Naive B cell (primary cell): ENCODE measurements at places on chromosomes 2 and 18.
A peak's percentile ranks its signal among the peaks of the same experiment; 100 is the strongest.

DNA sequence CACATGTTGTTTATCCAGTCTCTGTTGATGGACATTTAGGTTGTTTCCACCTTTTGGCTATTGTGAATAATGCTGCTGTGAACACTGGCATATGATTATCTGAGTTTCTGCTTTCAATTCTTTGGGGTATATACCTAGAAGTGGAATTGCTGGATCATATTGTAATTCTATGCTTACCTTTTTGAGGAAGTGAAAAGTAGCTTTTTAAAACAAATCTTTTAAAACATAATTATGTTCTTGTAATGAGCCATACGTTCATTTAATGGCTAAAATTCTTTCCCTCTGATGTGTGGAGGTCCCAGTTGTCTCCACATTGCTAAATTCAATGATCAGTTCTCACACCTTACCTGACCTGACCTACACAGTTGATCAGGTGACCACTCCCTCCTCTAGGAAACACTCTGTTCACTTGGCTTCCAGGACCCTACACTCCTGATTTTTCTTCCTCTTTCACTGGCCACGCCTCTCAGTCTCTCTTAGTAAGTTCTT, 27.8 kb upstream of the SERTAD2 start:
- no peak for DNase-seq

DNA sequence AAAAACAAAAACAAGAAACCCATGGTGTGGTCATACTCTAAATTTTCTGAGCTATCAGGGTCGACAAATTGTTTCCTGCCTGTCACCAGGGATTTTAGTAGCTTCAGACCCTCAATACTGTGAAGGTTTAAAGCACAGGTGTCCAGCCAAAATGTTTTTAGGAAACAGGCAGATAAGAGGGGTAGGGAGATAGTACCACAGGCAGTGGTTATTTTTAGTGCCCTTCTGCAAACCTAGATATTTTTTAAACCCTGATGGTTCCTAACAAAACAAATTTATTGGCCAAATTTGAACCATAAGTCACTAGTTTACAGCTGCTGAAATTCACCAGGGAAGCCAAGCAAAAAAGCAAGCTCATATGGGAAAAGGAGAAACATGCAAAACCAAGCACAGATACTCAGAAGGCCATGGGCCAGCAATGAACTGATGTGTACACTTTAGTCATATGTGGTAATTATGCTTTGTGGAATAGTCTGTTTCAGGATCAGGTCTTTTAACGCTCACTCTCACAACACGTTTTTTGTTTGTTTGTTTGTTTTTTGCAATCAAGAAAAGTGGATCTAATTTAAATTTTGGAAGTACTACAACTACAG, 156.8 kb upstream of the STK17B start:
- no peak for DNase-seq

GRCh38 chr2:89767572-89768435, 1076.3 kb downstream of the RPIA start:
- DNase-seq: no peak

DNA sequence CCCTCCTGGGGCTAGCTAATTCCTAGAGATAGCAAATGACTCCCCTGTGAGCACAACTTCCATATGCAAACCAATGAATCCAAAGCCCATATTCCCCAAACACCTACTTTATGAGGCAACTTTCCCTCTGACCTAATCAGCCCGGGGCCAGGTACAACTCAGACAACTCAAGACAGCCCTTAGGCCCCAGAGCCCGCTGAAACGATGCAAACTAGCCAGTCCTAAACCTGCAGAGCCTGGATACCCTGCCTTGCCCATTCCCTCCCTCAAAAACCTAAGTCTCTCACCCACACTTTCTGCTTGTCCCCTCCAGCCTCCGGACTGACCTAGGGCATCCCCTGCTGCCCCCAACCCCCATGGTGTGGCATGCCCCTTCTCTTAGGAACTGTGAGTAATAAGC, 142.8 kb downstream of the ACTR3 start:
- DNase-seq: no peak

DNA sequence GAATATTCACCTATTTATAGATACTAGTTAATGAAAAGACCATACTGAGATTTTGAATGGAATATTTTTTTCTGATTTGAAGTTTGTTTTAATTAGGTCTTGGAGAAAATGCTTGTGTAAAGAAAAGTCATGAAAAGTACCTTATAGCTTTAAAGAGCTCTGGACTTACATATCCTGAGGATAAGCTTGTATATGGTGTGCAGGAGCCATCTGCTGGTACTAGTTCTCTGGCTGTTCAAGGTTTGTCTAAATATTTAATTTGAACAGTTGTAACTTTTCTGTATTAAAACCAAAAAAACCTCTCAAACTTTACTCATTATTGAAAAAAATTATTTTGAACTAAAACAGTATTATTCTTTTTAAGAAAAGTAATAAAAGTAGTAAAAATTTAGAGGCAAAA, 50.1 kb downstream of the UBR3 start:
- DNase-seq: no peak

DNA sequence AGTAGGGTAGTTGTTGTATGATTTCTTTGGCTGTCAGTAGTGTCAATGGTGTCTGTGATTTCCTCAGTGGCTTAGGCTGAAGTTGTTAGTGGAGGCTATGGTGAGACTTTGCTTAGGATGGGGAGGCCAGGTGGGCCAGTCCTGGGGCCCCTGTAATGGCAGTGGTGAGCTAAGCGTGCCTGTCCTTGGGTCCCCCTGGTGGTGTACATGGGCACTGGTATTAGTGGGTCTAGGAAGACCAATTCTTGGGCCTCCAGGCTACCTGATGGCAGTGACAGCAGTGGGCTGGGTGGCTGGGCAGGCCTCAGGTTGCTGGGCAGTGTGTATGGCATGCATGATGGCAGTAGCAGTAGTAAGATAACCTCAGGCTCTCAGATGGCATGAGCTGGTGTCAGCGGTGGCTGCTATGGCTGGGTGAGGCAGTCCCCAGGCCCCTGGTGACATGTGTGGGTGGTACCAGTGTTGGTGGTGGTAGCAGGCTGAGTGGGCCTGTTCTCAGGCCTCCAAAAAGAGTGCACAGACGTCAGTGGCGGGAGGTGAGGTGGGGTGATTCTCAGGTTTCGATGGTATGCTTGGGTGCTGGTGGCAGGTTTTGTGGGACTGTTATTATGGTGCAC, 103.2 kb downstream of the KLHL14 start:
- DNase-seq: no peak

GRCh38 chr2:174438146-174438886, 42.8 kb downstream of the SCRN3 start:
- DNase-seq: no peak

DNA sequence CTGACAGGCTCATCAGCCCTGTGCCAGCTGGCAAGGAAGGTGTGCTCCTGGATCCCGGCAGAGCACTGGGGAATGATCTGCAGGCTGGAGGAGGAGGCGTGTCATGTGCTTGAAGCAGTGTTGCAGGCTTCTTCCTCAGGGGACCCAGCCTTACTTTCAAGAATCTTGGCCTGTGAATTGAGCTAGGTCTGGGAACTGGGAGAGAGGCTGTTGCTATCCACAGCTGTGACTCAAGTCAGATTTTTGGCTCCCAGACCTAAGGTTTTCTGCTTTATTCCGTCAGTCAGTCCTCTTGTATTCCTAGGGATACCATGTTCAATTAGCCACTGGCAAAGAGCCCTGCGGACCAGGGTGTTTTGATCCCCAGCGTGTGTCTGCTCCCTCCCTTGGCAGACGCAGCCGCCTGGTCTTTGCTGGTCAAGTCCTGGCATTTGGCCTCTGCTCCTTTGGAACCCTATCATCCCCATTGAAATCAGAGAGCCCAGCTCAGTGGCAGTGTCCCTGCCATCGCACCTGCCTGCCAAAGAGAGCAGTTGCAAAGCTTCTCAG, 32.4 kb downstream of the ASB1 start:
- no peak for DNase-seq

- no peak for DNase-seq
Observed at GRCh38 chr2:10926191-10926820, 14.6 kb downstream of the KCNF1 start.

DNA sequence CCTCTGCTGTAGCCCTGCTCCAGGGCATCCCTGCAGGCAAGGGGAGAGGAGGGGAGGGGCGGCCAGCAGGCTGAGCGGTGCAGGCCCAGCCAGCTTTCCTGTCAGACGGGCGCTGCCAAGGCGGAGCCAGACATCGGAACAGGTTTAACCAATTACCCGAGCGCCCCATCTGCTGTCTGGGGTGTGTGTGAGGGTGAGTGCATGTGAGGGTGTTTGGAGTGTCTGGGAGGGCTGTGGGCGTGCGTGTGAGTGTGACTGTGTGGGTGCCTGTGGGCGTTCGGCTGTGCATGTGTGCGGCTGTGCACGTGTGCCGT, 20.0 kb downstream of the EMX1 start:
- DNase-seq: no peak

DNA sequence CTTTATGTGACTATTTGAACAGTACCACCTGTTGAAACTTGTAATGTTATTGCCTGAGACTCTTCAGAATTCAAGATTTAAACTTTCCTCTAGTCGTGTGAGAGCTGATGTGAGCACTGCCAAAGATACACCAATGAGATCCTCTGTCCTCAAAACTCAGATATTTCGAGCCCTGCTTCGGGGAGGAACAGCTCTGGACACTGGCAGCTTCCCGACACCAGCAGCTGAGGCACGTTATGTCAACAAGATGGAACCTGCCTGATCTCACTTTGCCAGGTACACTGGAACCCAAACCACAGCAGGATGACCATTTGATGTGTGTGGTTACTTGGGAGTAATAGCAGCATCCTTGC, 319.9 kb upstream of the RBMS1 start:
- no peak for DNase-seq

- no peak for DNase-seq
Observed at GRCh38 chr18:63730773-63731172, 28.0 kb downstream of the SERPINB11 start.

DNA sequence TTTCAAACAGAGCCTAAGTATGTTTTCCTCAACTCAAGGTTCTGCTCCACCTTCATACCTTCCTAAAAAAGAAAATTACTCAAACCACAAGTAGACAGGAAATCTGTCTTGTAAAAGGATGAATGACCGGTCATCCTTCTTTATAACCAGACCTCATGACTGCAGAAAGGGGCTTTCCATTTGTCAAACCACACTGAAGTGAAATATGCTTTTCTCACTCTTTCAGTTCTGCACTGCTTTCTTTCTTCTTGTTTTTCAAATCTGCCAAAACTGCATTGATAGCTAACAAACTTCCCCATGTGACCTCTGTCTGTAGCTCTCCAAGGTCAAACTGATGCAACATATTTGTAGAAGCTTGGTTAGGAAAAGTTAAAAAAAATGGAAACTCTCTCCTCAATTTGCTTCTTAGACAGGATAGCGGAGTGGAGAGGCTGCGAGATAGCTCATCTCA, 308.9 kb upstream of the CCDC68 start:
- DNase-seq: peak; percentile 68

DNA sequence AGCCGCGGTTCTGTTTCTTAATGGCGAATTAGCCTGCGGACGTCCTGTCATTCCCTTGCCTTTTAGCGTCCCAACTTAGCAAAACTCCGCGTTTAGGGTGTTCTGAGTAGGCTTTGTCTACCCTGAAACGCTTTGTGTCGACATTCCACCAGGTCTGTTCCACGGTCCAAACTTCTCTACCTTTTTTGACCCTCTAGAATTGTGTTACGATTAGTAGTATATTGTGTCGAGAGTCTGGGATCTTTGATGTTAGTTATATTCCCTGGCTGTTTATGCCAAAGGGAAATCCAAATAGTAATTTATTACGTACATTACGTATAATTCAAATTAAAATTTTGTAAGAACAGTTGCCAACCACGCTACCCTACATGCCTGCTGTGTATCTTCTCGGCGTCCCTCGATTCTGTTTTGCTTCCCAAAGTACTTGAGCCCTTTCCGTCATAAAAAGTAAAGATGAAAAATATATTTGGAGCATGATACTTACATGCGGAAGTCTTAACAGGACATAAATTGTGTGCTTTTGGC, 495 bp upstream of the TTC32 start:
- DNase-seq: no peak

DNA sequence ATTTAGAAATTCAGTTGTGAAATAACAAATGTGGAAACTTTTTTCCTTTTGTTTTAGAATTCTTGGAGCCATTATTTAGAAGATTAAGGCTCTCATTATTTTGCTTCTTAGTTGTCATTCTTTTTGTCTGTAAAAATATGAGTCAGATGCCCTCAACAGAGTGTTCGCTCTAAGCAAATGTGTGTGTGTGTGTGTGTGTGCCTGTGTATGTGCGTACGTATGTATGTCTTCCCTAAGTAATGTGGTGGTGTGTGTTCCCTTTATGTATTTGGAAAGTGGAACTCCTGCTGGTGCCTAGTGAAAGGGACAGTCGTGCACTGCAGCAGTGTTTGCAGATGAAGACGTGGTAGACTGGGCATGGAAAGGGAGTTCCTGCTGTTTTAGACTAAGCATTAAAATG, 27.5 kb downstream of the ZNF407 start:
- no peak for DNase-seq

DNA sequence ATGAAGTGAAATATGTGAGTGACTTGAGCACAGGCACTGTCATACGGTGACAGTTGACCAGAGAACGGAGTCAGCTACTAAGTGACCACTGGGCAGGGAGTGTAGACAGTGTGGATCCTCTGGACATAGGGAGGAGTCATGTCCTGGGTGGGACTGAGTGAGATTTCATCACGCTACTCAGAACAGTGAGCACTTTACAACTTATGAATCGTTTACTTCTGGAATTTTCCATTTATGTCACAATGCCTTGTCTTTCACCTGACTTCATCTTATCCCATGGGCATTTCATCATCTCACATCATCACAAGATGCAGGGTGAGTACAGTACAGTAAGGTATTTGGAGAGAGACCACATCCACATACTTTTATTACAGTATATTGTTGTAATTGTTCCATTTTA, 29.0 kb downstream of the PTPRM start:
- no peak for DNase-seq

GRCh38 chr2:133640103-133640502, 71.8 kb upstream of the NCKAP5 start:
- DNase-seq: no peak

DNA sequence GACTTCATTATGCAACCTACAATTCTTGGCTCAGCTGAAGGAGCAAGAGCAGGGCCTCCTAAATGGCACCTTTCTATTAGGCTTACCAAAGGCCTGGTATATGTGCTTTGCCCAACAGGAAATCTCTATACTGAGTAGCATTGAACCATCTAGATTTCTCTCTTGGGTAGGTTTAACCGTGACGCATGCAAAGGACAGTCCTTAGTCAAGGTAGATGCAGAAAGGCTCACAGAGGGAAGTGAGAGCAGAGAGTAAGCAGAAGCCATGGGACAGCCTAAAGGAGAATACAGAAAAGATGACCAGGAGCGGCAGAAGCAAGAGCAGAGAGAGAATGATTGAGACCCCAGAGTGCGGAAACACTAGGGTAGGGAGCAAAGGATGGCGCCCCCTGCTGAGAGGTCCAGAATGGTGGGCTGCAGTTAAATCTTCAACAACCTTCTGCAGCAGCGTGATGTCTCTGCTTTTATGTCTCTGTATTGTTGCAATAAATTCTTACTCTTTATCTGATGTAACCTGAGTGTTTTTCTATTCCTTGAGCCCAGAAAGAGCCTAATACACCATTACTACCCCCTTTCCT, 4.7 kb upstream of the OSBPL1A start:
- no peak for DNase-seq

- no peak for DNase-seq
Observed at GRCh38 chr2:39228413-39229209, 15.2 kb downstream of the CDKL4 start.

- no peak for DNase-seq
Observed at GRCh38 chr2:108351889-108352288, 25.9 kb upstream of the SULT1C4 start.

- DNase-seq: no peak
Observed at GRCh38 chr2:186853951-186854350, 5.0 kb upstream of the ZSWIM2 start.

- DNase-seq: no peak
Observed at GRCh38 chr2:44016282-44016681, 20.5 kb upstream of the LRPPRC start.

- DNase-seq: no peak
Observed at GRCh38 chr2:181944164-181944913, 41.3 kb upstream of the PPP1R1C start.
